Ureter (tissue), 1 donor: ENCODE measurements at places on chromosomes 7 and 10.

GRCh38 chr10:103849880-103850571 is 5.3 kb downstream of the SH3PXD2A start:
- DNase-seq: no peak

DNA sequence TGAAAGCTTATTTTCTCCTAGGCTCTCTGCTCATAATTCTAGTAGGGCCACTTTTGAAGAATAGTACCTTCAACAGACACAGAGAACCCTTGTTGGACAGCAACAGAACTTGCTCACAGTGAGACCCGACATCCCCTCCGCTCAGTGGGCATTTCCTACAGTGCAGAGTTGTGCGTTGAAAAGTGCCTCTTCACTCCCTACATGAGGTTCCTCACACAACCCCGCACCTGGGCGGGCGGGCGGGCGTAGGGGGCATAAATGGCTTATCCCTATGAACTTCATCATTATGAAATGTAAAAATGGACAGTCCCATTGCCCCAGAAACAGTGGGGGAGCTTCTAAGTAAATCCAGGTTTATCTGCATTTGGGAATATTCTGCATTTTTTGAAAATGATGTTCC is 174.9 kb downstream of the MGMT start:
- DNase-seq: no peak

GRCh38 chr7:136256491-136256890 is 279.3 kb upstream of the MTPN start:
- DNase-seq: no peak

- DNase-seq: no peak
These were observed 58.1 kb downstream of the SVIL start for GRCh38 chr10:29576681-29577080.

GRCh38 chr7:97011536-97012364 is 6.4 kb downstream of the DLX6 start:
- no peak for DNase-seq

- no peak for DNase-seq
These were observed 65.7 kb upstream of the LANCL2 start for GRCh38 chr7:55299273-55299967.

- DNase-seq: no peak
These were observed 17.2 kb upstream of the RHBDD2 start for GRCh38 chr7:75861636-75862035.

DNA sequence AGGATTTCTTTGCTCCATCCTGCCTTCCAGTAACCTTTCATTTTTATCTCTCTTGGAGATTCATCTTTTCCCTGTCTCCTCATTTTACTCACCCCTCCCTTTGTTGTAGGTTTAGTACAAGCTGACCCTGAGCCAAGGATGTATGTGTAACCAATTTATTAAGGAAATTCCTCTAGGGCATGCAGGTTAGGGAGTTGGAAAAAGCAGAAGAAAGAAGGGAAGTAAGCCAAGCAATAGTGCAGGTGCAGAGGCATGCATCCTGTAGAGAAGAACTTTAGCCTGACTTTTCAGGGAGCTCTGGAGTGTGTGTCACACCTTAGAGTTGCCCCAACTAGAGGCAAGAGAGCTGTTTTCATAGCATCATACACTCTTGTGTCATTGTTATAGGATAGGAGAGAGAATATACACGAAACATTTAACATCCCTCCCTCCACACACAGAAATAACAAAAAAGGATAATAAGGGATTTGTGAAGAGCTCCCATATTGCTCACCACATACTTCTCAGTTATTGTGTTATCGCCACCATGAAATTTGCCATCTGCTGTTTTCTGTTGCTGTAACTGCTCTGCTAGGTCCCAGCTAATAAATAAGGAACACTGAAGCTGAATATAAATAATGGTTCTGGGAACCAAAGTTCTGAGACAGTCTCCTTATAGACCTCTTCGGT is 21.8 kb upstream of the SEMA3C start:
- DNase-seq: no peak

DNA sequence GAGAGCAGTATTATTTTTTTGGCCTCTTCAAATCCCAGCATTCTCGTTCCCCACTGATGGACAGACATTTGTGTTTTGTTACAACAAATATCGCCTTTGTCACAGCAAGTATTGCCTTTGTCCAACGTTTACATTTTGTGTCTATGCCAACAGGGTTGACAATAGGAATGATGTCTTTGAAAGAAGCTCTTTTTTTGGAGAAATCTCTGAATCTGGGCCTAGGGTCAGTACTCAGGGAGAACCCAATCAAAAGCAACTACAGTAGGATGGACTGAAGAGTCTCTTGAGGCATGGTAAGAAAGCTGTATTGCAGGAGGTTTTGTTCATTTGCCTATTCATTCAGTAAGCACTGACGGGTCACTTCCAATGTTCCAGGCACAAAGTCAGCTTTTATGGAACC is 57.7 kb upstream of the KLF14 start:
- DNase-seq: no peak

GRCh38 chr7:22860784-22861482 is 38.3 kb upstream of the TOMM7 start:
- no peak for DNase-seq

DNA sequence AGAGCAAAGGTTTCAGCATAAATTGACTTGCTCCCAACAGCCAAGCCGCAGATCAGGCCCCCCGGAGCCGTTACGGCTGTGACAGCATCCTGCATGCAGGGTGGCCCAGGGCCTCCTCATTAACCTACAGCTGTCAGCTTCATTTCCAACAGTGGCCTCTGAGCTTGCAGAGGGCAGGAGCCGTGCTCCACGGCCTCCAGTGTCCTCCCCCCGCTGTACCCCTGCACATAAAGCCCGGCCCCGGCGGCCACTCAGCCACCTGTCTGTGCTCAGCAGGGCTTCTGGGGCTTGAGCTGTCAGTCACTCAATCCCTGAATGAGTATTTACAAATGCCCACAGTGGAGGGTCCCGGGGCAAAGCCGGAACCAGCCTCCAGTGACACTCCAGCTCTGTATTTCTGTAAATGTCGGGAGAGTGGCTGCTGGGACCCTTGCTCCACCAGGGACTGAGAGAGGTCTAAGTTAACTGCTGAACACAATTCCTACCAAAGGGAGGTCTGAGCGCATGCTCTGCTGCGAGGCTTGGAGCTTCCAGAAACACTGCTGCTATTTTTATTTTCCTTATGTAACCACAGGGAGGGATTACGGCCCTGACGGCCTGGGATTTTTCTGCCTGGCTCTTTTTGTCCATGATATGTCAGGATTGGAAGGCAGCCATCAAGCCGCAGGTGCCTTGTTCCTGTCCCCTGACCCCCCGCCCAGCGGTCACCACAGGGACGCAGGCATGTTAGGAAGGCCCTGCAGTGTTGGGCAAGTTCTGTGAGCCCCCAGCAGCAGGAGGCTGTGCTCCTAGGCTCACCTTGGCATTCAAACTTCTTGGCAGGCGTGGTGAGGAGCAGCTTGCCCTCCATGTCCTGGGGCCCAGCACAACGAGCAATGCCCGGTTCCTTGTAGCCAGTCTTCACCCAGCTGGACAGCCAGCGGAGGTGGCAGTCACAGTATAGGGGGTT is 165.0 kb downstream of the SLIT1 start:
- DNase-seq: no peak

DNA sequence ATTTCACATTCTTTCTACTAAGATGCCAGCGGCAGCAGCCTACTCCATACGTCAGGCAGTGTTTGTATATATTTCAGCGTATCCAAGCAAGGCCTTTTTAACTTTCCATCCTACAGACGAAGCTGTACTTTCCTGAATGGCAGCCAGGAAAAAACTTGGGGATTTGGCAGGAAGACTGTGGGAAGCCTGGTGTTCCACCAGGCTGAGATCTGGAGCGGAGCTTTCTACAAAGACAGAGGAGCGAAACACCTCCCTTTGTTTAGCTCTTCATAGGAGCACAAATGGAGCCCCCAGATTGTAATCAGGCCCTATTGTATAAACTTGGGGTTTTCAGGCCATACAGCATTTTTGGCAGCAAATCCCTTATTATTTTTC is 143.8 kb downstream of the TES start:
- DNase-seq: peak; percentile 52

GRCh38 chr10:43846187-43846680 is 197.6 kb upstream of the ZNF32 start:
- DNase-seq: no peak

DNA sequence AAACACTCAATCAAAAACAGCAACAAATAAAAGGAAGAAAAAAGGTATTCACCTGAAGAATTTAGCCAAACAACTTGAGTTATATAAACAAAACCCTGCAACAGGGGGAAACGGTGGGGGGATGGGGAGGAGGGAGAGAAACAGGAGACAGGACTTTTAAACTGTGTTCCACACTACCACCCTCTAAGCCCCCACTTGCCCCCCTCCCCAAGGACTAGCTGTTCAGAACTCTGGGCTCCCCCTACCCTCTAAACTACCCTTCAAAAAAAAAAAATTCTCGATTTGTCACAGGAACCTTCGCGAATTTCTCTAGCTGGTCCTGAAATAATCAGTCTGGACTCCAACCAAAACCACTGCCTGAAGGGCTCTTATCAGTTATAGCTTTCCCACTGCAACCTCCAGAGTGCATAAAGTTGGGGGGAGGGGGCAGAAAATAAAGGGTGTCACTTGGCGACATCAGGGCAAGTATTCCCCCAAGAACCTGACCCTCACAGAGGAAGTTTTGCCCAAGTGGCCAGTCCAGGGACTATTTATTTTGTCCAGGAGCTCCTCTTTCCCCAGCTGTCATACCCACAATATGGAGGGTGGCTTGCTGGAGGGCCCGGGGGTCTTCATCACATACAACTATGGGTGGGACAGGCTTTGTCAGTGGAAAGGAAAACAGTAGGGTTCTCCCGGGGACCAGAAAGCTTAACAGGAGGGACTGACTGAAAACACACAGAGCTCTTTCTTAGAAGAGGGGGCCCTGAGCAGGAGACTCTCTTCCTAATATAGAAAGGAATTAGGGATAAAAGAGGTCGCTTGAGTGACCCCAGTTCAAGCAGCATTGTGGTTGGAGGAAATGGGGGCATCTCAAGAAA is 1.3 kb downstream of the UBE2H start:
- no peak for DNase-seq

GRCh38 chr7:12210179-12211053 is 678 bp upstream of the TMEM106B start:
- DNase-seq: peak; percentile 50

DNA sequence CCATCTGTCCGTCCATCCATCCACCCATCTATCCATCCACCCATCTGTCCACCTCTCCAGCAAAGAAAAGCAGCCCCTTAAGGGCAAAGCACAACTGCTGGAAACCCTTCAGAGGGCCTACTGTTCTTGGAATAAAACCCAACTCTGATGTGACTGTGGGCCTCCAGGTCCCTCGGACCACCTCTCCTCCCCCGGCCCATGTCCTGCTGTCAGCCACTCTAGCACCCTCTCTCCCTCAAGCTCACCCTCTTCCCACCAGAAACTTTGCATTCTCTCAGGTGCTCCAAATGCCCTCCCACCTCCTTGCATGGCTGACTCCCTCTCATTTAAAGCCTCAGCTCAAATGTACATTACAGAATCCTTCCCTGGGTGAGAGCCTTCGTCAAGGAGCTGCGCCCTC is 110.3 kb downstream of the ARHGAP22 start:
- no peak for DNase-seq

DNA sequence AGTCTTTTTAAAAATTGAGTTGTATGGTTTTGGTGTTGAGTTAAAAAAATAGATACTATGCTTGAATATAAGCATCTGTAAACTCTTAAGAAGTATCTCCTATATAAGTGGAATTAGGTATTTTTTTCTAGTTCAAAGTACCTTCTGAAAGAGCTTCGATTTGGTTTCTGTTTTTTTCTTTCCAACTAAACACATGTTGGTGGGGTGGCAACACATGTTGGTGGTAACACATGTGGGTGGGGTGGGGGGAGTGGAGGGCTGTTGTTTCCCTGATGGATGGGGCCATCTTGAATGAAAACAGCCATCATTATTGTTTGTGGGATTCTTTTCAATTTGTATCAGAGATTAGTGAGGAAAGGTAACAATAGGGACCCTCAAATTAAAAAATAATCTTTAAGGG is 178.9 kb downstream of the STK31 start:
- DNase-seq: no peak

DNA sequence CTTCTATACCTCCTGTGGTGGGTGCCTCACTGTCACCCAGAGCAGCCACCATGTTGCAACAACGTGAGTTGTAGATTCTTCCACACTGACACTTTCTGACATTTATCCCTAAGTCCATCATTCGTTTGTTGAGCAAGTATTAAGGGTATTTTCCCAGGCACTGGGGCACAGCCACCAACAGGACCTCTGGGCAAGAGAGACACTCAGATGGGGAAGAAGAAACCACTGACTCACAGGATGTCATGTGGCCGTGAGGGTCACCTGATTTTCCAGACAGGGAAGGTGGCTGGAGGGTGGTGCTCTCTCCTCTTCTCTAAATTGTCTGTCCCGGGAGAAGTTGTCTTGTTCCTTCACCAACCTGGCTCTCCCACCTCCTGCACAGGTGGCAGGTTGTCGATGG is 51.7 kb upstream of the PPIF start:
- DNase-seq: no peak

GRCh38 chr7:450741-451140 is 68.9 kb downstream of the PDGFA start:
- no peak for DNase-seq

- no peak for DNase-seq
These were observed 55.9 kb downstream of the CREB3L2 start for GRCh38 chr7:137946011-137946410.

GRCh38 chr10:97011397-97011796 is 174.4 kb downstream of the SLIT1 start:
- no peak for DNase-seq

GRCh38 chr7:70068531-70068930 is 470.3 kb downstream of the AUTS2 start:
- no peak for DNase-seq

DNA sequence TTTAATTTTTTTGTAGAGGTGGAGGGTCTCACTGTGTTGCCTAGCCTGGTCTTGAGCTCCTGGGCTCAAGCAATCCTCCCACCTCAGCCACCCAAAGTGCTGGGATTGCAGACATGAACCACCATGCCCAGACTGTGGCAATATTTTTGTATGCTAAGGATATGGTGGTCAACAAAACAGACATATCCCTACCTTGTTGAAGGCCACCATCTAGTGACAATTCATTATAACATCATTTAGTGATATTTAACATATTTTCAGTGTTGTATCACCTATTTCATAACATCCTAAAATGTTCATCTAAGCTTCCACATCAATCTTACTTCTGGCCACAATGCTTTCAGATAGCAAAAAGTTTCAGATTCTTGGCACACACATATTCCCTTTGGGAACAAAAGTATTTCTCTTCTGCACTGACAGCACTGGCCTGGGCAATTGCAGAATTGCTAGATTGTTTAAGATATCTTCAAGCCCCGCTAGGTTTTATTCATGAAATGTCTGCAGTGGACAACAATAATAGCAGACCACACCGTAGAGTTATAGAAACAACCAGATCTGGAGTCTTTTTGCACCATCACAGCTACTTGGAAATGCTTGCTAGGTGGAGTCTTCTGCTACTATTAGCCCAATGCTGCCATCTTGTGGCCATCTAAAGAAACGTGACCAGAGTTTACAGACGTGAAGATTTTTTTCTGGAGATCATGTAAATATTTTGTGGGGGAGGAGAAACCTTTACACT is 58.4 kb downstream of the DNAJC12 start:
- peak; percentile 73 for DNase-seq
